ENCODE measurements at places on chromosomes 16 and 17.

- no peak for DNase-seq
Measured at GRCh38 chr17:57993471-57994365, 5.7 kb upstream of the VEZF1 start.

- peak; percentile 77 for DNase-seq
Measured at GRCh38 chr17:42340691-42341127, 47.5 kb downstream of the STAT3 start.

DNA sequence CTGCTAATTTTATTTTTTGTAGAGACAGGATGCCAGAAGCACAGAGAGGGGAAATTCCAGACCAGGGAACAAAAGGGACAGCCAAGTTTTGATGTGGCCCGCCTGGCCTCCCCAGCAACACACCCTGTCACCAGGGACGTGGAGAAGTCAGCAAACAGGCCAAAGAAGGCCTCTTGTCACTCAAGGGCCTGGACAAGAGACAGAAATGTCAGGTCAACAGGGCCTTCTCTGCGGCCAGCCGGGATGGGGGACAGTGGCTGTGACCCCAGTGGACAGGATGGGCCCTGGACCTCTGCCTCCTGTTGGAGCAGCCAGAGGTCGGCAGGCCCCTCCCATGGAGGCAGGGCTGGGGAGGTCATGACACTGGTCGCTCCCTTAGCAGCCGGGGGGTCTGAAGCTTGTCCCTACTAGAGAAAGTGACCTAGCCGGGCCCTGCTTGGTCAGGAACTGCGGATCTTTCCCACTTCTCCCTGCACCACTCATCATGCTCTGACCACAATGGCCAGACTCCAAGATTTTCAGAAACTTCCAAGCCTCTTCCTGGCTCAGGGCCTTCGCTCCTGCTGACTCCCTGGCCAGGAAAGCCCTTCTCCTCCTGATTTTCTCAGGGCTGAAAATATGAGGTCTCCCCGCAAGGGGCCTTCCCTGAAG lies 9.2 kb upstream of the TVP23A start:
- DNase-seq: no peak

- DNase-seq: no peak
Measured at GRCh38 chr16:50568187-50568815, 20.1 kb downstream of the NKD1 start.

- DNase-seq: no peak
Measured at GRCh38 chr17:3004925-3005324, 58.5 kb downstream of the OR1D5 start.

DNA sequence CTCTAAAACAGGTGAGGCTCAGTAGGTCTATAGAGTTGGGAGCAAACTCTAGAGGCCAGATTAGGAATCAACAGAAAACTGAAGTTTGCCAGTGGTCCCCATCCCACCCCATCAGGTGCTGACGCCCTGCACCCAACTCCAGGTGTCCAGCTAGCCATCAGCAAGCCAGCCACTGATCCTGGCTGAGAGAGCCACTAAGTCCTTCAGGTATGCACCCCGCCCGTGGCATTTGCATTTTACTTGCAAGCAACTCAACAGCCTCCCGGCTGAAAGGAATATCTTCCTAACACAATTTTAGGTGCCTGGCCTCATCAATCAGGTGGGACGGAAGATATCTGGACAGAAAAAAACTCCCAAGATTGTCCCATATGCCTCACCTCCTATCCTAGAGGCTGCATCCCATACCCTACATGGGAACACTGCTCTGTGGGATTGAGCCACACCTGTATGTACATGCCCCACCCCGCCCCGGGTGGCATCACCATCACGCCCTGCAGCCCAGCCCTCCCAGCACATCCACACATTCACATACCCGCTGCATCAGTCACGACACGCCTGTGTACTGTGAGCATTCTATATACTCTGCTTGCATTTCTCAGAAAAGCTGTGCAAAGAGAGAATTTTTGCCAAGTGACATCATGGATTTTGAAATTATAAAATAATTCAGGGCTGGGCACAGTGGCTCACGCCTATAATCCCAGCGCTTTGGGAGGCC lies 8.3 kb downstream of the OTOP3 start:
- no peak for DNase-seq

- peak; percentile 20 for DNase-seq
Measured at GRCh38 chr16:77376358-77376757, 58.5 kb downstream of the ADAMTS18 start.

- DNase-seq: no peak
Measured at GRCh38 chr16:6027733-6028132, 930.1 kb upstream of the EEF2KMT start.

- DNase-seq: no peak
Measured at GRCh38 chr16:49336581-49336980, 37.0 kb upstream of the C16orf78 start.

DNA sequence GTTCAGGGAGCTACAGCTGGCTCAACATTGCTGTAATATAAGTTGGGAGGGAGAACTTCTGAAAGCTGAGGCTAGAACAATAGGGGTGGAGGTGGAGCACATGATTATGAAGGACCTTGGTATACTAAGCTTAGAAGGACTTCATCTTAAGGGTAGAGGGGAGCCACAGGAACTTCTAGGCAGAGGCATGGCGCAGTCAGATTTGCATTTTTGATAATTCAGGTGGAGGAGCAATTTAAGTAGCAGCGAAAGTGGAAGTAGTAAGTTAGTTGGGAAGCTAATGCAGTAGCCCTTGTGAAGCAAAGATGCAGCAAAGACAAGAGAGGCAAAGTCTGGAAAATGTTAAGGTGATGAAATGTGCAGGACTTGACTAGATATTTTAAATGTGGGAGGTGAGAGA lies 144.1 kb downstream of the SPECC1 start:
- DNase-seq: no peak

DNA sequence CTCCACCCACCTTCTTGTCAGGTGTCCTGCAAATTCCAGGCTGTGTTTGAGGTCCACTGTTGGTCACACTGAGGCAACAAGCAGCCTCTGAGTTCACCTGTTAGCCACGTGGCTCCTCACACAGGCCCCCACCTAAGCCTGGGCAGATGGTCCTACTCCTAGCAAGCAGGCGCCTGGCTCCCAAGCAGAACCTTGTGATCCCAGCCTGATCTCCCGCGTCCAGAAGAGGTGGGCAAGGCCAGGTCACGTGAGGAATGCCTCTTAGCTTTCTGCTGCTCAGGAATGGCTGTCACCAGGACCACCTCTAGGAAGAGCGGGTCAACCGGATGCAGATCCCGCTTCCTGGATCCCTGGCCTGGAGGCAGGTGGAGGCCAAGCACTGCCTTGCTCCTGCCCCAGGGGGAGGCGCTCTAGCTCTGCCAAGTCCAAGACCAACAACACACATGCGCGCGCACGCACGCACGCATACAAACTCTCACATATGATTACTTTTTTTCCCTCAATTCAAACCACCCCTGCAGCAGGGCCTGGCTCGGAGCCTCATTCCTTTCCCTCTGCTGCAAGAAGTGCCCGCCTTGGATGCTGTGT lies 9.5 kb downstream of the CYB561 start:
- DNase-seq: no peak

DNA sequence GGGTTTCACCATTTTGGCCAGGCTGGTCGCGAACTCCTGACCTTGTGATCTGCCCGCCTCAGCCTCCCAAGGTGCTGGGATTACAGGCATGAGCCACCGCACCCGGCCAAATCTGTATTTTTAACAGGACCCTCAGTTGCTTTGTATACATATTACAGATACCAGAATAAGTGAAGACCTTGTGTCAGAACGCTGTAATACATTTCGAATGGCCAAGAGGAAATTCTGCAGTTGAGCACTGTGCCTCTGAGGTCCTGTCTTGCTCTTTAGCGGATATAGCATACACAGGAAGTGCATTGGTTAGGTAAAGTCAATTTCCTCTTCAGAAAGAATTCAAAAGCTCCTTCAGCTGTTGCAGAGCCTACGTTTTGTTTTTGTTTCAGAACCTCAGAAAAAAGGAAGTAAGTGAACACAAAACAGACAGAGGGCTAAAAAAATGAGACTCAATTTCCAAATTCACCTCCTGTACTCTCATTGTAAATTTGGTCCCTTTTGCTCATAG lies 15.7 kb downstream of the CRLF3 start:
- DNase-seq: peak; percentile 41

- DNase-seq: no peak
Measured at GRCh38 chr16:51453251-51453650, 302.2 kb upstream of the SALL1 start.

DNA sequence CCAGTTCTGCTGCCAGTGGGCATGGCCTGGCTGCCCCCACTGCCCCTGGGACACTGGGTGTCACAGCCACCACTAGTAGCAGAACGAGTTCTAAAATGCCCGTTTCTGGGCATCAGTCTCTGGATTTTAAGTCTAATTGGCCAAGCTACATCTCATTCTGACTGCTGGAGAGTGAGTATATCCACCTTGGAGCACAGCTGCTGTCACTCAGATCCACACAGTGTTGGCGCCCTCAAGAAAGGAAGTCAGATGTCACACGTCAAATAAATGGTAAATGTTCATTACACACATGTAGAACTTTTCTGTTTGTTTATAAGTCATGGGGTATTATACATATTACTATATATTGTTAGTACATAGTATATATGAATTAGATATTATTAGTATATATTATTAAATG lies 19.4 kb downstream of the GNGT2 start:
- DNase-seq: no peak

- no peak for DNase-seq
Measured at GRCh38 chr17:21239680-21240368, 13.4 kb downstream of the NATD1 start.

- no peak for DNase-seq
Measured at GRCh38 chr17:8820311-8821010, 21.3 kb upstream of the MFSD6L start.

DNA sequence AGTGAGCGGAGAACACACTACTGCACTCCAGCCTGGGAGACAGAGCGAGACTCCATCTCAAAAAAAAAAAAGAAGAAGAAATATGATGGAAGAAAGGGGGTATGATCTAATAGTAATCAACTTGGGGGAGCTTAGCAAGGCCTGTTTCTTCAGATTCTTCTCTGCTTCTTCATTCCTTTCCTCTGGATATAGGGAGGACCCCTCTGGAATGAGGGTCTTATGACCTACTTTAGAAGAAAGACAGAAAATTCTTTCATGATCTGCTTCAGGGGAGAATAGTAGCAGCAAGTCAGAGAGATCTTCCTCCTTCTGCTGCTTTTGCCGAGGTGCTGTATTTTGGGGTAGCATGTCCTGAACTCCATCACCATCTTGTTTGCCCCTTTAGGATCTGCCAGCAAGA lies 44.9 kb upstream of the ETV4 start:
- no peak for DNase-seq

- DNase-seq: no peak
Measured at GRCh38 chr17:59676716-59677115, 30.5 kb downstream of the PTRH2 start.

GRCh38 chr17:69978056-69978646 lies 96.9 kb upstream of the KCNJ16 start:
- no peak for DNase-seq

GRCh38 chr16:78970650-78971049 lies 629.9 kb downstream of the MAF start:
- no peak for DNase-seq

DNA sequence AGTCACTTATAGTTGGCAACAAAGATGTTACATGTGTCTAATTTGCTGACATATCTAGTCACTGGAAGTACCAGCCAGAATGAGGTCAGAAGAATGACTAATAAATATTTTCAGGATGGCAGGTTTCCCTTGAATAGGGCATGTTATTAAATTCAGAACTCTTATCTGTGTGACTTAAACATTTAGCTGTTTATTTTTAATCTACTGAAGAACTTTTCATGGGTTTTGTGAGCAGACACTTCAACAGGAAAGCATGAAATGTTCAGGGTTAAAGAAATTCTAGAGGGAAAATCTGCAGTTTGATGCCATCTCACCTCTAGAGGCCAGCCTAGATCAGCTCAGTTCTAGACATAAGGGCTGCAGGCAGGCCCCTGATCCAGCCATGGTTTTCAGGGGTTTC lies 13.2 kb downstream of the JPT2 start:
- DNase-seq: no peak

DNA sequence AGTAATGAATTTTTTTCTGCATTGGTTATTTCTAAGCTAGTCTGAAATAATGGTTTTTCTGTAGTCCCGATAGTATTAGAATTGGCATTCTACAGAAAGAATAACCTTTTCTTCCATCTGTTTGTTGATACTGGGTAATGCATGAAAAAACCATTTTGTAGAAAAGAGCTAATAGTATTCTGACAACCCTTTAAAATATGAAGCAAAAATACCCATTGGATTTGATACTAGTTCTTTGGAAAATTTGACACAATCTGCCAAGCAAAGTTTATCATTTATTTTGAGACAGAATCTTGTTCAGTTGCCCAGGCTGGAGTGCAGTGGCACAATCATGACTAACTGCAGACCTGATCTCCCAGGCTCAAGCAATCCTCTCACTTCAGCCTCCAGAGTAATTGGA lies 366.8 kb upstream of the MON1B start:
- DNase-seq: no peak

GRCh38 chr16:61146429-61146828 lies 889.8 kb downstream of the CDH8 start:
- no peak for DNase-seq

- no peak for DNase-seq
Measured at GRCh38 chr17:78345791-78346494, 13.9 kb downstream of the SOCS3 start.

- no peak for DNase-seq
Measured at GRCh38 chr17:32141258-32141657, 1.0 kb upstream of the RHOT1 start.

- peak; percentile 86 for DNase-seq
Measured at GRCh38 chr16:27449434-27450195, 47.6 kb downstream of the IL21R start.

DNA sequence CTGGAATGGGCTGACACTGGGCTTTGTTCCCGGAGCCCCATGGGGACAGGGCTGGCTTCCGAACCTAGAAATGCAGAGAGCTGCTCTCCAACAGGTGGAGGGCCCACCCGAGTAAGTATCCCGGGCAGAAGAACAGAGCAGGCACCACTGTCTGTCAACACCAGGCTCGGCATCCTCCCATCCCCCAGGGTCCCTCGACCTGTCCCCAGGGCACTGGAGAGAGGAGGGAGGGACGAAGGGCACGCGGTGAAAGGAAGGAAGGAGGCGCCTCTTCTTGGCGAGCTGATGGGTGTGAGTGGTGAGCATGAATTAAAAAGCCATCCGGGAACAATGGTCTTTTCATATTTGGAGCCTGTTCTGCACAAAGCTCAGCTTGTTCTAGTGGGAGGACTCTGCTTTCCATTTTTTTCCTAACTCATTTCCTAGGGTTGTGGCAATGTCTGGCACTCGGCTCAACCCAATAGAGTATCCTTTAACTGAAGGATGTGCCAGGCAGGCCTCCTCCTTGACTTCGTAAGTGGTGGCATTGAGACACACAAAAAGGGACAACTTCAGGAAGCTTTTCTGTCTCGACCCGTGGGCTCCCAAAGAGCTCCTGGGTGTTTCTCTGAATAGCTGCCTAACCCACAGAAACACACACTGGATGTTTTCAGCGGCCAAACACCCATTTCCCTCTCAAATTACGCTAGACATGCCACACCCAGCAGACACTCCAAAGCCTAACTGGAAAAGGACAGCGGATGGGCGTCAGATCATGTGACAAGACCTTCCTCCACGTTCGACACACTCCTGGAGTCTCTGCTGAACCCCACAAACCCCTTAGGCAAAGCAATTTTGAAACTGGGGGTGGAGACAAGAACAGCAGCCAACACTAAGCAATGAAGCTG lies 47.7 kb downstream of the ZFHX3 start:
- DNase-seq: no peak

All from activated T-cell treated with anti-CD3 and anti-CD28 coated beads, Interleukin-2, amount 50 U/mL, for 48 hours (primary cell).